ENCODE measurements at places on chromosomes 6 and 20.

GRCh38 chr6:4114123-4114522 lies 21.3 kb downstream of the ECI2 start:
- no peak for DNase-seq

DNA sequence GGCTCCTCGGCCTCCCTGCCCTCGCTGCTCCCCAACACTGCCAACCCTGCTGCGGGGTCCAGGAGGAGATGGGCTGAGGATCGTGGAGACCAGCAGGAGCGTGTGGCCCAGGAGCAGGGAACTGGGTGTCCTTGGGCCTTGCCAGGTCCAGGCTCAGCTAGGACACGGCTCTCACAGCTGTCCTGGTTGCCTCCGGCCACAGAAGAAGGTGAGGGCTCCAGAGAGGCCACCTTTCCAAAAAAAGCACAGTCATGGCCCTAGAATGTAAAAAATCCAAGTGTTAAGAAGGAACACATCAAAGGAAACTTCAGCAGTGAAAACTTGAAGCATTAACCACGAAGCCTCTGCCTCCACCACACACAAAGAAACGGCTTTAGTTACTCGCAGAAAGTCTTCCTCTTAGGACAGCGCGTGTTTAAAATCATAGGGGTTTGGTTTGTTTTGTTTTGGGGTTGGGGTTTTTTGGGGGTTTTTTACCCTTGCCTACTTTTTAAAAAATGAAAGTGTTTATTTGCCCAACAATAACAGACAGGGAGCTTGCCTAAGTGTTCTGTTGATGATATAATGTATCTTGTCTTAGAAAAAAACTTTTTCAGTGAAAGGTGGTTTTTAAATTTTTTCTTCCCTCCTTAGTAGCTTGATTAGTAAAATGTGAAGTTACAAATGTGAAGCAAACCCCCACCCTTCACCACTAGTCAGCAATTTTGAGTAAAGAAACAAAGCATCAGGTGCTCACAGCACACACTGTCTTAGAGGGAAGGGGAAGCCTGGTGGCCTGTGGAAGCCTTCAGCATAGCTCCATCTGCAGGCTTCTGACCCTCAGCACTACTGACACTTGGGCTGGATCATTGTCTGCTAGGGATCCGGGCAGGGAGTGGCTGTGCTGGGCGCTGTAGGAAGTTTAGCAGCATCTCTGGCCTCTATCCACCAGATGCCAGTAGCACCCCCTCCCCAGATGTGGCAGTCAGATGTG lies 60.0 kb downstream of the PTPN1 start:
- no peak for DNase-seq

- DNase-seq = no peak
Observed at GRCh38 chr6:17965397-17965796, 22.0 kb downstream of the KIF13A start.

GRCh38 chr6:156174031-156174890 lies 602.9 kb upstream of the ARID1B start:
- no peak for DNase-seq

DNA sequence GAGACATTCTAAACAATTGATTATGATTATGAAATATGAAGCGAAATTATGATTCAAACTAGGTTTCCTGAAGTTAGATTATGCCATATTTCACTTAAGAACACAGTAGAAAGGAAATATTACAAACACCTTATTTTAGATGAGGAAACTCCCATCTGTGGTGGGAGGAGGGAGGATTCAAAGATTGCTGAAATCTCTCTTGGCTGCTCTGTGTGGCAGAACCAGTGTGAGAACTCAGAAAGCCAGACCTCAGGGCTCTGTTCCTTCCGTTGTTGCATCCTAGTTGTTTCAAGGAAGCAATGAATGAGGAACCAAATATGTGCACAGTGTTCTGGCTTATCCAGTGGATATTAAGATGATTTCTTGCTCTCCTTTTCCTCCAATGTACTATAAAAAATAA lies 2.1 kb downstream of the TAAR5 start:
- no peak for DNase-seq

DNA sequence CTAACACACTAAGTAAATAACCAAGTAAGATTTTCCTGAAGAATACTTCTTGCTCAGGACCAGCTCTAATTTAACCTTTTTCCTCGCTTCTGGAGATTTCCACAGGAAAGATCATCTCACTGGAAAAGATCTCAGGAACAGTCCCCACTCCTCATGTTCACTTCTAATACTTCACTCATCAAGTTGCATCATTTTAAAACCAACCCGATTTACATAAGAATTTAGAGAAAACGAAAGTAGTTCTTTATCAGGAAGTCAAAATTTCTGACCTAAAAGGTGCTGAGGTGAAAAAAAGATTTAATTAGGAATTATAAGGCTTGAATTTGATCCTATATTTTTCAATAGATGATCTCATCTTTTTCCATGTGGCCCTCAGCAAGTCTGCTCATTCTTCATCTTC lies 46.6 kb upstream of the PKHD1 start:
- no peak for DNase-seq

DNA sequence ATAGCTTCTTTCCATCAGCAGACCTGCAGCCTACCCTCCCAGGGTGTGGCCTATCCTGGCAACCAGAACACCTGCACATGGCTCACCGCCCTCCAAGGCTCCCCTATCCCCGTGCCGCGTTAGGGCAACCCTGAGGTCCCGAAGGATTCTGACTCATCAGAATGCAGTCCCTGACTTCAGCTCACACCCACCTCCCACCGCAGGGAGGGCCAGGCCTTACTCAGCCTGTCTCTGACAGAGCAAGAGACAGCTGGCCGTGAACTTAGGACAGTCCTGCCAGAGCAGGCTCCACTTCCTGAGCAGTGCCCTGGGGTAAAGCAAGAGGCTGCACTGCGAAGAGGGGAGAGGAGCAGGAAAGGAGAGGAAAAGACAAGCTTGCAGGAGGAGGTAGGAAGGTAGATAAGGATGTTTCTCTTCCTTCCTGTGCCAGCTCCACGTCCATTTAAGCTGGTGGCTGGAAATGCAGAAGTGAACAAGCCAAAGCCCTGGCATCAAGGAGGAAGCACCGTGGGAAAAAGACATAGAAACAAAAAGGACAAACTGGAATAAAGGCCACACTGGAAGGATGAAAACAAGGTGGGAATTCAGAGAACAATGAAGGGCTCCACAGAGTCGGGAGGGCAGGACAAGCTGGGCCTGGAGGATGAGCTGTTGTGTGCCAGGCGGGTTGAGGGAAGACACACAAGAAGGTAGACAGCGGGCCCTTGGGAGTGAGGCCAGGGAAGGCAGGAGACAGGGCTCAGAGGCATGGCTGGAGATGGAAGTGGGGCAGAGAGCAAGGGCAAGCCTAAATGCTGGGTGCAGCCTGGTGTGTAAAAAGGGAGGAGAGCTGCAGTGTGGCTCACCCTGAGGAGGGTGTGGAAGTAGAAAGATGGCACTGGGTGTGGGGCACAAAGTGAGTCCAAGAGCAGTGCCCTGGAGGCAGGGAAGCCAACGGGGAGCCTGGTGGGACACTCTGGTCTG lies 102.7 kb downstream of the SLC23A2 start:
- no peak for DNase-seq

DNA sequence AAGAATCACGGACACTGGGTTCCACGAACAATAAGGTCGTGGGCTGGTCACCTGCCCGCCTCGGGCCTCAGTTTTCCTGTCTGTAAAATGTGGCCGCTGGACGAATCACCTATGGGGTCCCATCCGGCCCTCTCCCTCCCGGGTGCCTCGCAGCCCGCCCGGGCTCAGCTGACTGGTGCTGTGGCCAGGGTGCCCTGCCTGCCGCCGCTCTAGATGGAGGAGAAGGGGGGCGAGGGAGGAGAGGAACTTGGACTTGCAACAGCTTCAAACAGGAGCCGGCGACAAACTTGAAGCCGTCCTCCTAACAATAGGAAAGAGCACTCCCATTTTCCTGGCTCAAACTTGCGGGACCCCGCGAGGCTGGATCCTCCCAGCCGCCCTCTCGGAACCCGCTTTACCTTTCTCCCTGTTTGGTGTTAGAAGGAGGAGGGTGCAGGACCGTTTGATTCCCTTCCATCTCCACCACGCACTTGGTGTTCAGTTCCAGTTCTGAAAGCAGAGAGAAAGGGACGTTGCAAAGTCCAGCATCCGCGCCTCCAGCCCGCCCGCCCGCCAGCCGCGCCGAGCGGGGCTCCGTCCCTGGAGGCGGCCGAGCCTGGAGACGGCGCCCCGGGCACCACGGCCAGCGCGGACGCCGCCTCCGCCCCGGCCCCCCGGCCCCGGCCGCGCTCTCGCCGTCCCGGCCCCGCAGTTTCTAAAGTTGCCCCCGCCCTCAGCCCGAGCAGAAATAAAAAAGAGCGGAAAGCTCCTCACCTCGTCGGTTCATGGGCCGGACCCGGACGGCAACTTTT lies 584 bp downstream of the KIF13A start:
- DNase-seq = no peak

DNA sequence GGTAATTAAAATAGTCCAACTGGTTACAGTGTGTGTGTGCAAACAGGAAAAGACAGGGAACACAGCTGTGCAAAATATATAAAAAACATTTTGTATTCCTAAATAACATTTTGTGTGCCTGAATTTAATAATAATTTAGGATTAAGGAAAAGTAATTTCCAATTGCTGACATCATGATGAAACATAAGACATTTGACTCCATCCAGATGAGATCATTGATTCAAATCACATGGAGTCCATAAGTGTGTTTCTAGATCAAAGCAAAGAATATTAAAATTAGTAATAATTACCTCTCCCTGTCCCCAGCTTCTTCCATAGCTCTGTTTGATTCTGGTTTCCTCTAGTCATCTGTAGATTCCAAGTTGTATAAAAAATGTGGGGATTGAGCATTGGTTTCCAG lies 64.6 kb upstream of the BTN3A2 start:
- DNase-seq = no peak

- DNase-seq = no peak
Observed at GRCh38 chr6:41901882-41902519, 6.8 kb upstream of the USP49 start.

DNA sequence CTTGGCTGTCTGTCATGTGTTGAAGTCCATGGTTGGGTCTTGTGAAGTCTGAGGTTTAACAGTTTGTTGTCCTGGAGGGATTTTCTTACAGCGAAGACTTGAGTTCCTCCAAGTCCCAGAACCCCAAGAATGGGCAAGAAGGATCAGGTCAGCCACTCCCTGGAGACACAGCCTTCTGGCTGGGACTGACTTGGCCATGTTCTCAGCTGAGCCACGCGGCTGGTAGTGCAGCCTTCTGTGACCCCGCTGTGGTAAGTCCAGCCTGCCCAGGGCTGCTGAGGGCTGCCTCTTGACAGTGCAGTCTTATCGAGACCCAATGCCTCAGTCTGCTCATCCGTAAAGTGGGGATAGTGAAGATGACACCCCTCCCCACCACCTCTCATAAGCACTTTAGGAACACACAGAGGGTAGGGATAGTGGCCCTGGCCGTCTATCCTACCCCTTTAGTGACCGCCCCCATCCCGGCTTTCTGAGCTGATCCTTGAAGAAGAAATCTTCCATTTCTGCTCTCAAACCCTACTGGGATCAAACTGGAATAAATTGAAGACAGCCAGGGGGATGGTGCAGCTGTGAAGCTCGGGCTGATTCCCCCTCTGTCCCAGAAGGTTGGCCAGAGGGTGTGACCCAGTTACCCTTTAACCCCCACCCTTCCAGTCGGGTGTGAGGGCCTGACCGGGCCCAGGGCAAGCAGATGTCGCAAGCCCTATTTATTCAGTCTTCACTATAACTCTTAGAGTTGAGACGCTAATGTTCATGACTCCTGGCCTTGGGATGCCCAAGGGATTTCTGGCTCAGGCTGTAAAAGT lies 43.5 kb downstream of the SIRPA start:
- no peak for DNase-seq

DNA sequence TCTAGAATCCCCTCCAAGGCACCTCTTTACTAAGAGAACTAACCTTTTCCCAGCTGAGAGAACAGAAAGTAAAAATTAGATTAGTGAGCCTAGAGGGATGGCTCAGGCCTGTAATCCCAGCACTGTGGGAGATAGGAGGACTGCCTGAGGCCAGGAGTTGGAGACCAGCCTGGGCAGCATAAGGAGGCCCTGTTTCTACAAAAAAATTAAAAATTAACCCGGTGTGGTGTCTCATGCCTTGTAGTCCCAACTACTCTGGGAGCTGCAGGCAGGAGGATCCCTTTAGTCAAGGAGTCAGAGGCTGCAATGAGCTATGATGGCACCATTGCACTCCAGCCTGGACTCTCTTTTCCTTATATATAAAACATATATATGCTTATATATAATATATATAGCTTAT lies 5.5 kb upstream of the OOEP start:
- DNase-seq = no peak

DNA sequence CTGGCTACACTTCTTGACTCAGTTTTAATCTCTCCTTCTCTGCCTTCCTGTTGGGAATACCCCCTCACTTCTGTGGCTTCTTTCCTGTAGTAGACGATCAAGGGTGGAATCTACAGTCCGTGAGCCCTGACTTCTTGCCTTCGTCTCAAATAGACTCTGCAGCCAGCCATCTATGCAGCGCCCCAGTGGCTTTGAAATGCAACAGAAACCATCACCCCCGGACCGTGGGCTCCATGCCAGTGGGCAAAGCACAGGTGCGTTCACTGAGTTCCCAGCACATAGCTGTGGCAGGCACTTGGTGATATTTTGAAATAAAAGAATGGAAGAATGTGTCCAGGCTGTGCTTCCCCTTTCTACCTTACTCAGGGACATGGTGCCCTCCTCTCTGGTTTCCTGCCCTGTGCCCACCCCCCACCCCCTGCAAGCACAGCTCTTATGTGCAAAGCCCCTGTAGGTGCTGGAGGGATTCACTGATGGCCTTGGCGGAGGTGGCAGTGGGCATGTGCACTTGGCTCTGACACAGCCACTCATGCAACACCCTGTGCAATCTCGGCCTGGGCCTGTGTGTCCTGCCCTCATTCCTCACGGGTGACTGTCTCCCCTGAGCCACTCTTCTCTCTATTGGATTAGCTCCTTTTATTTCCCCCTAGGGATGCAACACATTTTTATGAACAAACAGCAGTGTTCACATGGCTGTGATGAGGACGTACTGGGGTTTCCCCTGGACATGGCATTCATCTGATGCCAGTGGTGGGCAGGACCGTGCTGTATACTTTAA lies 5.5 kb upstream of the CDSN start:
- no peak for DNase-seq

DNA sequence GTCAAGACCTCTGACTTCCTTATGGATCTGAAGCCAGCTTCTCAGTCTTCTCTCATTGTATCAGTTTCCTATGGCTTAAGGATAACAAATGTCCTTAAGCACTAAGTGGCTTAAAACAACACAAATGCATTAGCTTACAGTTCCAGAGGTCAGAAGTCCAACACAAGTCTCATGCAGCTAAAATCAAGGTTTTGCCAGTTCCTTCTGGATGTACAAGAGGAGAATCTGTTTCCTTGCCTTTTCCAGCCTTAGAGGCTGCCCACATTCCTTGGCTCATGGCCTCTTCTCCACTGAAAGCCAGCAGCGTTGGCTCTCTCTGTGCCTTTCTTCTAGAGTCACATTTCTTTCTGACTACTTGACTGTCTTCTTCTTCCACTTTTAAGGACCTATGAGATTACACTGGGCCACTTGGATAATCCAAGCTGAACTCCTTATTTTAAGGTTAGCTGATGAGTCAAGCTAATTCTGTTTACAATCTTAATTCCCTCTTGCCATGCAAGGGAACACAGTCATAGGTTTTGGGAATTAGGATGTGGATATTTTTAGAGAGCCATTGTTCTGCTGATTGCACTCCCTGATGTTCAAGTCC lies 179.0 kb downstream of the BCAS1 start:
- DNase-seq = no peak

GRCh38 chr6:10411971-10412460 lies 2.9 kb downstream of the TFAP2A start:
- peak; percentile 18 for DNase-seq
